ENCODE measurements at places on chromosomes 6 and 20.

- no peak for DNase-seq
Observed at GRCh38 chr20:46408281-46408731, 1.9 kb upstream of the ELMO2 start.

- DNase-seq = no peak
Observed at GRCh38 chr20:16760431-16761304, 12.5 kb downstream of the OTOR start.

- no peak for DNase-seq
Observed at GRCh38 chr6:165852676-165853075, 189.6 kb upstream of the PDE10A start.

- DNase-seq = no peak
Observed at GRCh38 chr6:104754788-104755409, 104.8 kb downstream of the HACE1 start.
